Hypothalamus (tissue), 51 donors: ENCODE measurements at places on chromosomes 3 and 15.

- DNase-seq: peak; percentile 36
Observed at GRCh38 chr3:84965141-84965540, 6.4 kb downstream of the CADM2 start.

DNA sequence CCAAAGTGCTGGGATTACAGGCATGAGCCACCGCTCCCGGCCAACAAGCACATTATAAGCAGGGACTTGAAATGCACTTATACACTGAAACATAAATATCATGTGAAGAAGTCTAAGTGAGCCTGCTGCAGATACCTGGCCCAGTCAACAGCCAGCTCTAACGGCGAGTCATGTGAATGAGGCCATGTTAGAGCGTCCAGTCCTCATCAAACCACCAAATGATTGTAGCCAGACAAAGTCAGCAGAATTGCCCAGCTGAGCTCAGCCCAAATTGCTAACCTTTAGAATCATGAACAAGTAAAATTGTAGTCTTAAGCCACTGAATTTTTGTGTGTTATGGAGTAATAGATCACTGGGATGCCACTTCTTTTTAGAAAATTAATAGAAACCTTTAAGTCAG, 37.8 kb upstream of the UACA start:
- no peak for DNase-seq

DNA sequence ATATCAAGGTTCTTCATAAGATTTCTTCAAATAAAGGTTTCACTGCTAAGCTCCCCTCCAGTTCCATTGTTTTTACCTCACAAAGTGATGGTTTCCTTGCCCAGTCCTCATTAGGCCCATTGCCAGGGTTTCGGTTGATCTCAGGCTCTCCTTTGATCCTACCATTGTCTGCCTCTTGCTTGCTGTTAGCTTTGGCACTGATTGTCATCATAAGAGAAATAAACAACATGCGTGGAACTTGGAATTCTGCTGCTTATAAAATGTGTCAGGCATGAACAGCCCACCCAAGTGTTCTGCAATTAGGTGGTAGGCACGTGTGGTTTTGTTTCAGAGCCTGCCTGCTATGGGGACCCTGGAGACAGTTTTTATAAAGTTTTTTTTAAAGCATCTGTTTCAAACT, 107.6 kb upstream of the BFSP2 start:
- DNase-seq: no peak

DNA sequence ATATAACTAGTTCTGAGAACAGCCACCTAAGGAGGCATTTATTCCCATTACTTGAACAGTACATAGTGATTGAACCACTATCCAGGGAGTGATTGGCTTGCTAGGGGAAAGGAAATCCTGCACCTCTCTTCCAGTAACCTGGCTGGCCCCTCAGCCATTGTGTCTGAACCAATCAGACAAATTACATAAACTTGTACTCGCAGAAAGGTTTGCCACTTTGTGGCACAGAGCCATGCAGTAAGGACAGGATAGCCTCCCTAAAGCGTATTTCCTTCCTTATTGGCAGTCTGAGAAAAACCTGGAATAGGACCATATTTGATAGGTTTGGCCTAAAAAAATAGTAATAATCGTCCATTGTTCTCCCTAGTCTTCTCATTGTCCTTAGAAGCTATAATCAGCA, 19.0 kb downstream of the CMSS1 start:
- no peak for DNase-seq
